ENCODE measurements at places on chromosomes 4 and X. TPM values are rescaled to one million over a fixed set of nuclear protein-coding genes. Genes with fewer than 3 reads are reported as not detected.

PCSK1N gene
- total RNA-seq = 38.5 TPM

FGF2 gene
- 8.7 TPM for total RNA-seq

NPNT gene
- 101 TPM for total RNA-seq

POU4F2 gene
- not detected for total RNA-seq

UGT2A1 gene
- total RNA-seq = 8.8 TPM

LAMTOR3 gene
- 46.4 TPM for total RNA-seq

ADH1C gene
- total RNA-seq = 83.4 TPM

FREM3 gene
- 0.12 TPM for total RNA-seq

ALAS2 gene
- total RNA-seq = 197 TPM

TEX11 gene
- not detected for total RNA-seq

ATP8A1 gene
- 33.2 TPM for total RNA-seq

LARP1B gene
- total RNA-seq = 20.0 TPM

EOLA1 gene
- 14.9 TPM for total RNA-seq

GRID2 gene
- total RNA-seq = 16.8 TPM

FAM9B gene
- total RNA-seq = 0.12 TPM

BRS3 gene
- not detected for total RNA-seq

AFM gene
- total RNA-seq = 10.0 TPM

PRICKLE3 gene
- total RNA-seq = 8.0 TPM

PDE5A gene
- 70.8 TPM for total RNA-seq

ADAM29 gene
- not detected for total RNA-seq

CNKSR2 gene
- 3.2 TPM for total RNA-seq

BST1 gene
- 10.2 TPM for total RNA-seq

TSPAN5 gene
- 23.4 TPM for total RNA-seq

SPIN3 gene
- total RNA-seq = 16.3 TPM

PDLIM3 gene
- 82.4 TPM for total RNA-seq

TMPRSS11F gene
- not detected for total RNA-seq

SH3TC1 gene
- total RNA-seq = 65.4 TPM

ARHGAP6 gene
- total RNA-seq = 23.9 TPM

CDS1 gene
- total RNA-seq = 15.6 TPM

GSPT2 gene
- total RNA-seq = 9.0 TPM

MGARP gene
- 0.12 TPM for total RNA-seq

AKAP14 gene
- not detected for total RNA-seq

NR0B1 gene
- 0.53 TPM for total RNA-seq

GPR50 gene
- not detected for total RNA-seq

ADGRG2 gene
- total RNA-seq = 7.3 TPM
